ENCODE measurements at places on chromosomes 2 and 18. TPM values are rescaled to one million over a fixed set of nuclear protein-coding genes. Genes with fewer than 3 reads are reported as not detected.

Gene TBR1
- not detected for total RNA-seq

Gene INHA
- 0.83 TPM for total RNA-seq

Gene GRB14
- total RNA-seq = 0.53 TPM

Gene ADD2
- total RNA-seq = 20.1 TPM

Gene ALPI
- not detected for total RNA-seq

Gene COL3A1
- not detected for total RNA-seq

Gene RNASEH1
- total RNA-seq = 63.5 TPM

Gene SLC25A52
- total RNA-seq = not detected

Gene UPP2
- not detected for total RNA-seq

Gene GALNT13
- 3.8 TPM for total RNA-seq

Gene SLC23A3
- total RNA-seq = 0.42 TPM

Gene CCDC121
- 1.8 TPM for total RNA-seq

Gene MAP3K19
- not detected for total RNA-seq

Gene CMPK2
- 4.9 TPM for total RNA-seq

Gene M1AP
- not detected for total RNA-seq

Gene MC4R
- total RNA-seq = 0.23 TPM

Gene RAMP1
- 109 TPM for total RNA-seq

Gene RIT2
- not detected for total RNA-seq

Gene SPR
- 36.2 TPM for total RNA-seq

Gene TCF4
- total RNA-seq = 12.8 TPM

Gene CBLN2
- 0.19 TPM for total RNA-seq

Gene LAPTM4A
- 24.6 TPM for total RNA-seq

Gene GCG
- total RNA-seq = not detected

Gene MEP1B
- total RNA-seq = not detected

Gene OSBPL1A
- 20.6 TPM for total RNA-seq

Gene AKAIN1
- not detected for total RNA-seq

Gene ACMSD
- not detected for total RNA-seq

Gene RNF125
- total RNA-seq = 11.3 TPM

Gene REG1A
- total RNA-seq = not detected

Gene SH3RF3
- total RNA-seq = 8.6 TPM

Gene MTCL1
- total RNA-seq = 11.9 TPM

Gene TUBA3E
- total RNA-seq = not detected

Gene SERPINB10
- not detected for total RNA-seq

Gene UGT1A3
- total RNA-seq = not detected

Gene TGFA
- total RNA-seq = 193 TPM

Gene KLHL14
- total RNA-seq = 0.03 TPM

Gene CRYBA2
- total RNA-seq = not detected

Gene SNORC
- total RNA-seq = 1.1 TPM

Gene UGT1A10
- total RNA-seq = not detected

Gene HRH4
- total RNA-seq = not detected

Gene FAM124B
- total RNA-seq = not detected

Gene IGFBP2
- 169 TPM for total RNA-seq

Gene IL36G
- total RNA-seq = not detected

Gene SOX11
- 9.3 TPM for total RNA-seq

Gene HOXD12
- 0.60 TPM for total RNA-seq

Gene GRHL1
- total RNA-seq = 0.30 TPM

Gene CD207
- 0.11 TPM for total RNA-seq

Gene ASIC4
- 0.15 TPM for total RNA-seq

Gene KIAA2012
- total RNA-seq = 0.08 TPM
